ENCODE measurements at places on chromosomes 11 and 22. TPM values are rescaled to one million over a fixed set of nuclear protein-coding genes. Genes with fewer than 3 reads are reported as not detected.
A peak's percentile ranks its signal among the peaks of the same experiment; 100 is the strongest.

GRCh38 chr22:47036352-47036751 is 273.9 kb downstream of the TBC1D22A start:
- DNase-seq, result no peak

DNA sequence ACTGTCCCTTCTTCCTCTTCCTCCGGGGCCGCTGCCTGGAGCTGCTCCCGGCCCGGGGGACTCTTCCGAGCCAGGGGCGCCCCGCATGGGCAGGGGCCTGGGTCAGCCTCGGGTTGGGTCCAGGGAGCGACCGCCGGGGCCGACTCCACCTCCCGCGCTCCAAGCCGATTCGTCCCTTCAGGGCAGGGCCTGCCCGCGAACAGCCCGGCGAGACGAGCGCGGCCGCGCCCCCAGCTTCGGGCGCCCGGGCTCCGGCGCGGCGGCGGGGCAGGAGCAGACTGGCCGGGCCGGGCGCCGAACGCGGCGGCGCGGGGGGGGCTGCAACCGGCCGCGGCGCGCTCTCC is at the start of gene LARGE1:
LARGE1 (minus strand) TSS at position 280 of the 344 bp plus-strand sequence.
- no peak for DNase-seq

DNA sequence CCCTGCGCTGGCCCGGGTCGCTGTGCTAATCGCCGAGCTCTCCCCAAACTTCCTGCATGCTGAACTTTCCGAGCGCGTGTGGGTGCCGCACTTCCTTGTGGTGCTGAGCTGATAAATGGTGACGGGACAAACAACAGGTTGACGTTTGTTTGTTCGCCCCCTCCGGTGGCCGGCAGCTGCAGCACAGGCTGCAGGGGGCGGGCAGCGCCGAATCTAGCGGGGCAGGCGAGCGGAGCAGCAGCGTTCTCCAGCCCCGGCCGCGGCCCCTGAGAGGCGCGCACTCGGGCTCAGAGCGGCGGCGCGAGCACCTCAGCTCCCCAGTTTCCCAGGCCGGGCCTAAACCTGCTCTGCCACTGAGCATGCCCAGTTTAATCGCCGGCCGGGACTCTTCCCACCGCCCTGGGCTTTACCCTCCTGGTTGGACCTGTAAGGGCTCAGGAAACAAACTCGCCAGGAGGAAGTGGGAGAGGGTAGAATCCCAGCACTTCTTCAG is at the start of gene PDGFD:
PDGFD (minus strand) TSS at position 120 of the 493 bp plus-strand sequence.
- no peak for DNase-seq

DNA sequence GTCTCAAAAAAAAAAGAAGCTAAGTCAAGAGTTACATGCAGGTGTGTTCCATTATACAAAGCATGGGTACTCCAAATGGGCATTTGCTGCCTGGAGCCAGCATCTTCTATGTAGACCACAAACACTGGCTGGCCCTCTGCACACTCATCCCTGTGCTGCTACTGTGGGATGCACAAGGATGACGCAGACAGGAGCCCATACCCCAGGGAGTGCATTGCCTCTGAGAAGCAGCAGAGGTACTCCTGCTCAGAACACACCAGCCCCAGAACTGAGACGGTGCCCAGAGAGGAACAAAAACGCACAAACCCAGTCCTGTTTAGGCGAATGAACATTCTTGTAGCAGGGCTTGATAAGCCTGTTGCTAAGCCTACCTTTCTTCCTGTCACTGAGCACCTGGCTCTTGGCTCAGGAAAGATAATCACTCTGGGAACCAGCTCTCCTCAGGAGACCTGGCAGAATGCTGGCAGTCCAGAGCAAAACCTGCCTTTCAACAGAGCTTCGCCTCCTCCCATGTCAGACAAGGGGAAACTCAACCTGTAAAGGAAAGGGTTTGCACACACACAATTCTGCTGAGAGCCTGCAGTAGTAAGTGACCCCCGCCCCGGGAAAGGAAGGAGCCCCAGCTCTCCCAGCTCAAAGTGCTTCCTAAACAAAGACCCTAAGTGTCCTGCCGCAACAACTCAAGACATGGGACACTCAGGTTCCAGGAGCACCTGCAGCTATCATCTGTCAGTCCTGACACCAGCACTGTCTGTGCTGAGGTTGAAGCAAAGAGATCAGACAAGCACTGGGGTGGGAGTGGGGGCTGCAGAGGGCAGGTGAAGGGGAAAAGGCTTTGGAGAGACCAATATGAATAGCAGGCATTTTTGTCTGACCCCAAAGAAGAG is 145.7 kb downstream of the TENM4 start:
- DNase-seq, result no peak

GRCh38 chr11:96061730-96062129 is 137.8 kb upstream of the MTMR2 start:
- no peak for DNase-seq

- no peak for DNase-seq
These were observed 33.5 kb downstream of the THAP12 start for GRCh38 chr11:76347466-76347865.

GRCh38 chr11:110121204-110121603 is 28.0 kb downstream of the ZC3H12C start:
- no peak for DNase-seq

DNA sequence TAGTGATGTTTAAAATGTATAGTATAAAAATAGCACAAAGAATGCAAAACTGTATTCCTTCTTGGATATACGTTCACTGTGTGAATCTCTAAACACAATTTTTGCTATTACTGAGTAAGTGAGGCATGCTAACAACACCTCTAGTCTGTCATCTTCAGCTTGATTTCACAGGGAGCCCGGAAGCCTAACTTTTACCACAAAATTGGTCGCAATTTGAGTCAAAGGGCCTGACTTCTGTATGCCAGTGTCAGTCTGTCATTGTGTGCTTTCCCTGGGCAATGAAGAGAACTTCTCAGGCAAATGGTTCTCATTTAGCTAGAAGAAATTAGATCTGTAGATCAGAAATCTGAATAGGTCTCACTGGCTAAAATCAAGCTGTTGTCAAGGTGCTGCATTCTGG is 1059.5 kb downstream of the FAM181B start:
- DNase-seq, result no peak

GRCh38 chr11:71461696-71462095 is 8.7 kb downstream of the NADSYN1 start:
- DNase-seq, result no peak

- no peak for DNase-seq
These were observed 638.5 kb downstream of the NTM start for GRCh38 chr11:132008872-132009271.

DNA sequence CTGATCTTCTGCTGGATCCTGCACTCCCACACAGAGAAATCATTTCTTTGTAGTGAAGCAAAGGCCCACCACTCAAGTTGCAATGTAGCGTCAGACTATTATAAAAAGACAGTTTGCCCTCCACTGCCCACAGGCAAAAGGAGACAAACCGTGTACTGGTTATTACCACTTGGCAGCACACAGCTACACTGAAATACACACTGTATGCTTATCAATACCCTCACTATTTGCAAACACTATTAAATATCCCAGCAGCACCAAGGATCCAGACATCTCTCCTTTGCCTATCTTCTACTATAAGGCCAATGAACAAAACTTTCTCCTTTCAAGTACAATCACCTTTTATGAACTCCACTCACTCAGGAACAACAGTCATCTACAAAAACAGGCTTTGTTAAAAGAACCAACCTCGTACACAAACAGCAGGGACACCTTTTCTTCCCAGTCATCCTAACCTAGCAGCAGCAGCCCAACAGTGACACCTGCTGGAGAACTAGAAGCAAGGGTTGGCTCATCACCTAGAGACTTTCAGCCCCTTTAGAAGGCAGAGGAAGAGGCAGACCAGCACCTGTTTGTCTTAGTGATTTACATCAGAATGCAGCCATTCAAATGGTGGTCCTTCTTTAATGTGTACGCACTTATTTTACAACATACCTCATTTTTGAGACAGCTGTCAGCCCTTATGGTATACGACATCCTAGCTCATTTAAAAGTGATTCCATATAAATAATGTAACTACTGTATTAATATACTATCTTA is 56.1 kb downstream of the AMBRA1 start:
- peak; percentile 56 for DNase-seq

GRCh38 chr11:113971506-113972195 is 3.3 kb upstream of the HTR3A start:
- DNase-seq, result no peak

- DNase-seq, result no peak
These were observed 9.8 kb downstream of the TOLLIP start for GRCh38 chr11:1299621-1300020.

- DNase-seq, result no peak
These were observed 647 bp downstream of the SWAP70 start for GRCh38 chr11:9664276-9665171.

Gene VPREB1
- polyA plus RNA-seq, result not detected

Gene FAM111B
- polyA plus RNA-seq, result 0.23 TPM

Gene LMNTD2
- 1.2 TPM for polyA plus RNA-seq

Gene ZC3H12C
- 4.2 TPM for polyA plus RNA-seq

Gene RTN3
- polyA plus RNA-seq, result 92.8 TPM

Gene CSNK1E
- 95.8 TPM for polyA plus RNA-seq

Gene SOX10
- 10.7 TPM for polyA plus RNA-seq

Gene P4HA3
- polyA plus RNA-seq, result 5.1 TPM
